NCI-H510A treated with DMSO at 0.1 percent for 48 hours (cell line): ENCODE measurements at places on chromosomes 12 and 14.

- no peak for DNase-seq
These were observed 35.0 kb upstream of the KCNA5 start for GRCh38 chr12:5008661-5009060.

GRCh38 chr12:124742111-124742510 lies 121.6 kb downstream of the SCARB1 start:
- DNase-seq = no peak

- no peak for DNase-seq
These were observed 706 bp downstream of the ANHX start for GRCh38 chr12:133234971-133235370.

DNA sequence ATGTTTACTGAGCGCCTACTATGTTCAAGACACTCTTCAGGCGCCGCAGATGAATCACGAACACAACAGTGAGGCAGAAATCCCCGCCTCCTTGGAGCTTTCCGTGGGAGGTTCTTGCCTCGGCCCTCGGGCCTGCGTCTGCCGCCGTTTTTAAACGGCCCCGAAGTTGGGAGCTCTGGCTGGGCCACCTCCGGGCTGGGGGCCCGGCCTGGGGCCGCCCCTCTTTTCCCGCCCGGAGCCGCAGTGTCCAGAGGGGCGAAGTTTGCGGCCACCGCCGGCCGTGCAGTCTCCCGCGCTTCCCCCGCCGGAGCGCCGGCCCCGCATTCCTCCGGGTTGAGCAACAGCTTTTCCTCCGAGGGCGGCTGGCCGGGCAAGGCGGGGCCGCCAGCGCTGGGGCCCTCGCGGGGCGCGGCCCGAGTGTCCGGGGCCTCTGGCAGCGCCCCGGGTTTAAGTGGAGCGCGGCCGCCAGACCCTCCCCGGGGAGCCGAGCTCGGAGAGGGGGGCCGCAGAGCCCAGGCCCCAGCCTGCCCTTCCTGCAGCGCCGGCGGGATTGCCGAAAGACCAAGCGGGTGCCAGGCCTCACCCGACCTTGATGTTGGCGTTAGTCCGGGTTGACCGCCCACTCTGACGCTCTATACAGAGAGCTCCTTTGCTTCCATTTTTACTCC lies 18.7 kb upstream of the CTDSP2 start:
- DNase-seq = no peak

DNA sequence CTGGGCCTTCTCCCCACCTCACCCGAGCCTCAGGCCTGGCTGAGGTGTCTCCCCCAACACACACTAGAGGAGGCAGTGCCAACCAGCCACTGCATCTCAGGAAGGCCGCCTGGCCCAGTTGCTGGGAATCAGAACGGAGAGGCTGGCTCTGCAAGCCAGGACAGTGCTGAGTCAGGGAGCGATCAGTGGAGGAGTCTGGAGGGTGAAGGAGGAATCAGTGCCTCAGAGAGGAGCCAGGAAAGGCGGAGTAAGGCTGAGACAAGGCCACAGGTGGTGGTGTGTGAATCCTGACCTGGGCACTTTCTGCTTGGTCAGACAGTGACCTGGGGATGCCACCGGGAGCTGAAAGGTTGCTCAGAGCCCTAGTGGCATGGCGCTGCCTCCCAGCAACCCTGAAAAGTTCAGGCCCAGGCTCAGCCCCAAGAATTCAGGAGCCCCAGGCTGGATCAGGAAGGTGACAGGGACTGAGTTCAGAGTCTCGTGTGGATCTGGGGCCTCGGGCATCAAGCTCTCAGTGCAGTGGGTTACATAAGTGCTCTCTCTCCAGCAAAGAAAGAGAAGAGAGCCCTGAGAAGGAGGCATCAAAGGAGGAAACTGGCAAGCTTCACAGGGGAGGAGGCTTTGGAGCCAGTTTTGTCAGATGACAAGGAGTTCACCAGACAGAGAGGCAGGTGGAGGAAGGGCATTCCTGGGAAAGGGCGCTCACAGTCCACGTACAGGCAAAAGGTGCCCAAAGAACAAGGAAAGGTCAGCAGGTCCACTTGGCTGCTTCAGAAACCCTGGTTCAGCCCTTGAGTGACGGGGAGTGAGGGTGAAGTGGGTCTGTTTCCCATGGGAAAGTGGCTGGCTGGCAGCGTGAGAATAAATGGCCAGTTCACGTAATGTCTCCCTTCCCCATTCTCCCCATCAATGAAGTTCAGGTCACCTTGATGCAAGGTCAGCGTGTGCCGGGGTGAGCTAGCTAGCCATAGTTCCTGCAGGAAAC lies 87.8 kb downstream of the ZFP36L1 start:
- no peak for DNase-seq

DNA sequence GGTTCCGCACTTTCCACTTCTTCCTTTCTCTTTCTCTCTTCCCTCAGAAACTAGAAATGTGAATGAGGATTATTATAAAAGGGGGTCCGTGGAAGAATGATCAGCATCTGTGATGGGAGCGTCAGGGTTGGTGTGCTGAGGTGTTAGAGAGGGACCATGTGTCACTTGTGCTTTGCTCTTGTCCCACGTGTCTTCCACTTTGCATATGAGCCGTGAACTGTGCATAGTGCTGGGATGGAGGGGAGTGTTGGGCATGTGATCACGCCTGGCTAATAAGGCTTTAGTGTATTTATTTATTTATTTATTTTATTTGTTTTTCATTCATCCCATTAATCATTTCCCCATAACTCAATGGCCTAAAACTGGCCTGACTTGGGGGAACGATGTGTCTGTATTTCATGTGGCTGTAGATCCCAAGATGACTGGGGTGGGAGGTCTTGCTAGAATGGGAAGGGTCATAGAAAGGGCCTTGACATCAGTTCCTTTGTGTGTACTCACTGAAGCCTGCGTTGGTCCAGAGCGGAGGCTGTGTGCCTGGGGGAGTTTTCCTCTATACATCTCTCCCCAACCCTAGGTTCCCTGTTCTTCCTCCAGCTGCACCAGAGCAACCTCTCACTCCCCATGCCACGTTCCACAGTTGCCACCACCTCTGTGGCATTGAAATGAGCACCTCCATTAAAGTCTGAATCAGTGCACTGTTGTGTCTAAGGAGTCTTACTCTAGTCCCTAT lies 4.6 kb upstream of the ATN1 start:
- DNase-seq = no peak

- no peak for DNase-seq
These were observed 3.5 kb upstream of the HOXC6 start for GRCh38 chr12:54024581-54025305.

- no peak for DNase-seq
These were observed 575 bp downstream of the NAA30 start for GRCh38 chr14:57390806-57391516.

DNA sequence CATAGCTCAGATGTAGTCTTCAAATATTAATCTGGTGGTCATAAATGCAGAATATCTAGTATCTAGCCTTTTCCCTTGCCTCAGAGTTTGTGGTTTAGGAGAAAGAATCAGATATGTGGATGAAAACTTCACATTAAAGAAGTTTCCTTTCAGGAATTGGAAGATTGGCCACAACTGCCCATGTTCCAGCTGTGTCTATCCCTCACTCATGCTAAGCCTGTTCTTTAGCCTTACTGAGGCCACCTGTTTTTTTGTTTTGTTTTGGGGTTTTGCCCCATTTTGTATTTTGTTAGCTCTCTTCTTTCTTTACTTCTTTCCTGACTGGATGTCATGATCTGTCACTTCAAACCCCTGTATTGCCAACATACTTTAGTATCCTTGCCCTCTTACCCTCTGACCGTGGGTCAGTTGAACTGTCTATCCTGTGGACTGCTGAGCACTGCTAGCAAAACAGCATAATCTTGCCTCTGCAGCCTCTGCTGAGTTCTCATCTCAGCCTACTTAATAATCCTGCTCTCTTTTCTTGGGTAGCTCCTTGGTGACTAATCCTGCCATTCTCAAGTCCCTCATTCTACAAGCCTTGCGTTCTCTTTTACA lies 22.0 kb upstream of the CCT2 start:
- no peak for DNase-seq
